ENCODE measurements at places on chromosomes 1 and 21. TPM values are rescaled to one million over a fixed set of nuclear protein-coding genes. Genes with fewer than 3 reads are reported as not detected.

DNA sequence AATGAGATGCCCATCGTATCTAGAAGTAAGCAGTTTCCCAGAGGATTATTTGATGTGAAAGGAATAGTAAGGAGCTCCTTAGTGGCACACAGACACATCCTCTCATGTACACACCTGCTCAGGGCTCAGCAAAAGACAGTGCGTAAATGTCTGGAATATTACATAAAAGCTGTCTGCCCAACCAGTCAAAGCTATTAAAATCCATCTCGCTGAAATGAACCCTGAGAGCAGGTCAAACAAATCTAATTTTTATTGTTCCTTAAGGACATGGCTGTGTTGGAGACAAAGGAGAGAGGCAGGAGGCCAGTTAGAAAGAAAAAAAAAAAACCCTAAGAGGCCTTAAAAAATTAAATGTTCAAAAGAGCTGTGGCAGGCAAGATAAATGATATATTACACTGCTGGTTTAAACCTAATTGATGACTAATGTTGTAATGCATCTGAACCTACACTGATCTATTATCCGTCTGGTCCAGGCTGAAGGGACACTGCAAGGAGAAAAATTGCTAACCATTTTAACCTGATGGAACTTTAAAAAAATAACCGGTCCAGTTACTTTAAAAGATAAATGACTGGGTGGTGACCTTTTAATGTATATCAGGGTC lies 58.5 kb upstream of the FGGY start:
- DNase-seq = no peak
- H3K36me3 ChIP-seq = no peaks in the 10 kb centered on the region
- no peaks in the 10 kb centered on the region for H3K27me3 ChIP-seq
- H3K27ac ChIP-seq = no peak overlapping the region

- DNase-seq = no peak
- peaks cover 25% of the 10 kb centered on the region for H3K36me3 ChIP-seq
- H3K4me3 ChIP-seq = no peak overlapping the region
- no peak overlapping the region for H3K27ac ChIP-seq
- H3K27me3 ChIP-seq = no peaks in the 10 kb centered on the region
- no peaks in the 10 kb centered on the region for H3K4me1 ChIP-seq
Observed at GRCh38 chr21:45498646-45499000, 43.6 kb downstream of the SLC19A1 start.

DNA sequence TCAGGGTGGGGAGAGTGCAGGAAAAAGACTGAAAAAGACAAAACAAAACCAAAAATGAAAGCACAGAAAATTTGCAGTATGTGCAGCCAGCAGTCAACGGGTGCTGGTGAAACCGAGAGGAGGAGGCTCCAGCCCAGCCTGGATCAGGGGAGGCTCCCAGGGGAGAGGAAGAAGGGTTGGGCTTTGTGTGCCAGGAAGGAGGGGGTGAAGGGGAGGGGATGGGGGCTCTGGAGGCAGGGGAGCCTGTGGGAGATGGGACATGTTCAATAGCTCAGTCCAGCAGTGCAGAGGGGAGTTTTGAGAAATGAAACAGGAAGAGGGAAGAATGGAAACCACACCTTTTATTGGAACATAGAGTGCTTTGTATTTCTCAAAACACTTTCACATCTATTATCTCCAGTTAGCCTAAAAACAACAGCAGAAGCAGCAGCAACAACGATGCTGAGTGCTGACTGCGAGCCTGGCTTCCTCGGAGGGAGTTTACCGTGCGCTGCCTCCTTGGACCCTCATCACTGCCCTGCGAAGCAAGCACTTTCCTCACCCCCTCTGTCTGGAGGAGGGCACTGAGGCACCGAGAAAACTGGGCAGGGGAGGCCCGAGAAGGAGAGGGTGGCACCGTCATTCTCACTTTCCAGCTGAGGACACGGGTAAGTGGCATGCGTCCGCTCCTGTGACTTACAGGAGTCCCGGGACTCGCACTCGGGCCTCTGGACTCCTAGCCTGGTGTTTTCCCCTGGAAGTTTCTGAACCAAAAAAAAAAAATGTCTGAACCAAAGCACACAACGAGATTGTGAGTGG lies 62.9 kb downstream of the MDM4 start:
- peaks cover 11% of the 10 kb centered on the region for H3K4me1 ChIP-seq
- no peak overlapping the region for H3K27ac ChIP-seq
- H3K36me3 ChIP-seq = no peaks in the 10 kb centered on the region

- H3K36me3 ChIP-seq = peaks cover 2% of the 10 kb centered on the region
- no peak overlapping the region for H3K27ac ChIP-seq
- H3K27me3 ChIP-seq = peaks cover 24% of the 10 kb centered on the region
- no peaks in the 10 kb centered on the region for H3K4me1 ChIP-seq
- no peak for DNase-seq
Observed at GRCh38 chr1:110477967-110478640, 27.2 kb downstream of the PROK1 start.

DNA sequence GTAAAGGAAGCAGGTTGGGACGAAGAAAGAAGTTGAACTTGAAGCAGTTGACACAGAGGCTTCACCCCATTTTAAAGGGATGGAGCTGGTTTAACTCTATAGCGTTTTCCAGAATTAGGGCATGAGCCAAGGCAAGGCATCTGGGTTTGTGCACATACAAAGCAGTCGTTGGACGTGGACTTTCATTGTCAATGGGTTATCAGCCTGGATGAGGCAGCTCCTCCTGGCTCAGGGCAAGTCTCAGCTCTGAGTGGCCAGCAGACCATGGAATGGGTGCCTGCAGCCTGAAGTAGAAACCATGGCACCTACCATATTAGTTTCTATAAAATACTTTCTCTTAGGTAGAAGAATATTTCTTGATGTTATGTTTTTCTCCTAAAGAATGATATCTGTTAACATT lies 163.8 kb upstream of the KCNK2 start:
- H3K4me3 ChIP-seq = no peak overlapping the region
- no peaks in the 10 kb centered on the region for H3K4me1 ChIP-seq
- DNase-seq = no peak

AGT gene
- total RNA-seq = 18.1 TPM

FNDC5 gene
- 4.6 TPM for total RNA-seq
